MG63 (cell line): ENCODE measurements at places on chromosomes 12 and 14.
A peak's percentile ranks its signal among the peaks of the same experiment; 100 is the strongest.

DNA sequence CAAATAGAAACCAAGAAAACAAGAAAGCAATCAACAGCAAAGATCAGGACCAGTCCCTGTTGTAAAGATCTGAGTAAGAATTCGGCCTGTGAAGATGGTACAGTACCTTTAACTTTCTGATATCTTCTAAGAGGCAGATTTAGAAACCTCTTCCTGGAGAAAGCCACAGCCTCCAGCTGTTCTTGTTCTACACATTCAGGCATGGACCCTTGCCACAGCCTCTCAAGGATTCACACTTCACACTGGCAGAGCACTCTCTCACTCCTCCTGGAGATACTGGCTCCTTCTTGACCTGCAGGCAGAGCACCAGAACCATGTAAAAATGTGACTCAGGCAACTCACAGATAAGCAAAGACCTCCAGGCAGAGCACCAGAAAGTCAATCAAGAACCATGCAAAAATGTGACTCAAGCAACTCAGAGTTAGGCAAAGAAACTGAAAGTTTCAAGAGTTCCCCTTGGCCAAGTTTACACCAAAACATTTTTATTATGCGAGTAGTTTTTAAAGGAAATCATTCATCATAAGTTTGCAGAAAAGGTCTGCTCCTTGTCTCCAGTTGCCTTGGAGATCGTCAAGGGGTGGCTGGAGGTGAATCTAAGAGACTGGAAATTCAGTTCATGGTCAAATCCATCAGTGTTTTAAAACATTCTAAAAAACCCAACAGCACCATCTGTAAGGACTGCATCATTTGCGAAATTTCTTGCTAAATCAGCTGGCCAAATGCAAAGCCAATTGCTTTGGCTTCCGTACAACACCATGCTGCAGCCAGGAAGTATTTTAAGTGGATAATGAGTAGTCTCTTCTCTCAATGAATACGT, 119.3 kb upstream of the MDM1 start:
- peak; percentile 87 for DNase-seq

DNA sequence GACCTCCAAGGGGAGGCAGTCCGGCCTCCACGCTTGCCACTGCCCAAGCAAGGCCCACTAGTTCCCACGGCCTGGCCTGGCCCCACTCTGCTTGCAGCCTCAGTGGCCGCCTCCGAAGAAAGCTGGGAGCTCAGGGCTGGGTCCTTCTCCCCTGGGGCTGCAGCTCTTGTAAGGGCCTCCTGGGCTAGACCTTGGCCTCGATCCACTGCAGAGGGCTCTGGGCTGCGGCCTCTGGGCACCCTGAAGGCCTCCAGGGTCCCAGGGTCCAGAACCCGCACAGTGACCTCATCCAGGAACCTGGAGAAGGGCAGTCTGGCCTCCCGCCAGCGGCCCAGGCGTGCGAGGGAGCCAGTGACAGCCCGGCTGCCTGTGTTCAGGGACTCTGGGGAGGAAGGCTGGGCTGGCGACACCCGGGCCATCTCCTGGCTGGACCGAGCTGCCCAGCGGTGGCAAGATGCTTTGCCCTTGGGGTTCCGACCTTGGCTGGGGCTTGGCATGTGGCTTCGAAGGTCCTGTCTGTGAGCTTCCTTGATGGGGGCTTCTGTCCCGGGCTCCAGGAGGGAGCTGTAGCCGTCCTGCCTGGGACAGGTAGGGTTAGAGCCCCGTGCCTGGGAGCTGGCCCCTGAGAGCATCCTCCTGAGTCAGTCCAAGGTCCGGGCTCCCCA, 9.8 kb downstream of the BEGAIN start:
- no peak for DNase-seq

- no peak for DNase-seq
Measured at GRCh38 chr12:13957576-13957975, 23.8 kb downstream of the GRIN2B start.

GRCh38 chr14:21350539-21350938, 33.3 kb downstream of the SUPT16H start:
- DNase-seq: no peak

DNA sequence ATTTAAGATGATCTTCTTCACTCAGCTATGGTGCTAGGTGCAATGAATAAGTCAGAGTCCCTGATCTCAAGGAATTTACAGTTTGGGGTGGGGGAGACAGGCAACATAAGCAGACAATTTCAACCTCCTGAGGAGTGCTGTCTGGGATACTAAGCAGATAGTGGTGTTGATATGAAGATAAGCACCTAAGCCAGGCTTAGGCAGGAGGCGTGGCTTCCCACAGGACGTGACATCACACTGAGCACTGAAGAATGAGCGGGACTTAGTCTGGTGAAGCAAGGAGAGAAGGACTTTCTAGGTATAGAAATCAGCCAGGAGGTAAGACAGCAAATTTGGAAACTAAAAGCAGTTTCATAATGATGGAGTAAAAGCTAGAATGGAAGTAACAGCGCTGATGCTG, 6.8 kb downstream of the PRPH start:
- no peak for DNase-seq

GRCh38 chr12:120528861-120529525, at the start of gene COQ5:
Gene COQ5, minus strand, starts transcription at chr12:120529158. Its CDS starts 17 bp downstream, at chr12:120529141.
- peak; percentile 84 for DNase-seq

DNA sequence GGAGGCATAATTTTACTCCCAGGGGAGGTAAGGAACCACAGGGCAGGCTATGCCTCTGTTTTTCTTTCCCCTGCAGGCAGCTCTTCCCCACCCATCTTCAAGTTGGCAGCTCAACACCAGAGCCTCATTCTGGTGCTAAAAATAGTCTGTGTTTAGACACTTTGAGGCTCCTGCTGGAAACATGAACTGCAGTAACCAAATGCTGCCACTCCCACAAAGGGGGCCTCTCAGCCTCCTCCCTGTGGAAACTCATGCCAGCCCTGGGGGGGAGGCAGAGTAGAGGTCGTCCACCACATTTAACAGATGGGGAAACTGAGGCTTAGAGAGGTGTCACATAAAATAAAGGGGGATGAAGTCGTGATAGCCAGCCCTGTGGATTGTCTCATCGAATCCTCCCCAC, 61.4 kb downstream of the WSCD2 start:
- DNase-seq: no peak

- peak; percentile 65 for DNase-seq
Measured at GRCh38 chr12:45234139-45234865, 18.4 kb downstream of the ANO6 start.

- no peak for DNase-seq
Measured at GRCh38 chr12:56267443-56268071, 815 bp downstream of the COQ10A start.

- no peak for DNase-seq
Measured at GRCh38 chr12:77179515-77179914, 114.1 kb upstream of the E2F7 start.

GRCh38 chr12:60225216-60226000, 629.6 kb downstream of the SLC16A7 start:
- DNase-seq: no peak

- no peak for DNase-seq
Measured at GRCh38 chr12:89208661-89209096, 143.6 kb downstream of the DUSP6 start.

DNA sequence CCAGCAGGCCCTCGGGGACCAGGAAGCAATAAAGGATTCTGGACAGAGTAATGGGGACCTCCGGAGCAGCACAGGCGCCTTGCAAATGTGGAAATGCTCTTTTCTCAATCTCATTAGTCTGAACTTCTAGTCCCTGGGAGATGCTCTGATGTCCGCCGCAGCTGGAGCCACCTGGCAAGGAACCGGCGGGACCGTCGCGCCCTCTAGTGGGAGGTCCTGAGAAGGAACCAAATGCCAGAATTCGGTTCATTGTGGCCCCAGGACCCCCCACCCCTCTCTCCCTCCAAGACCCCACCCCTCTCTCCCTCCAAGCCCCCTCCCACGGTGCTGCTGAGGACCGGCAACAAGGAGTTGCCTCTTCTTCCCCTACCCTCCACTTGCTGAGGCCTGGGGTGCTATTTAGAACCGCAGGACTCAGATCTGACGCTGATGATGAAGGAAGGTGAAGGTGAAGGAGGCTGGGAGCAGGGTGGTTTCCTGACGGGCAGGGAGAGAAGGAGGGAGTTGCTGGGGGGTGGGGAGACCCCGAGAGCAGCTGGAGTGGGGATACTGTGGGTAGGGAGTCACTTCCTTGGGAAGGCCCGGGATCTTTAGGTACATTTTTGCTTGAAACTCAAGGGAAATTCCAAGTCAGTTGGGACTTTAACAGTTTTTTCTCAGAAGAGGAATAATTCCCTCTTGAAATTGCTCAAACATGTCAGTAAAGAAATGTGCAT, 42.5 kb downstream of the SMIM41 start:
- peak; percentile 56 for DNase-seq

GRCh38 chr14:38405851-38406635, 150.2 kb upstream of the CLEC14A start:
- DNase-seq: peak; percentile 10

DNA sequence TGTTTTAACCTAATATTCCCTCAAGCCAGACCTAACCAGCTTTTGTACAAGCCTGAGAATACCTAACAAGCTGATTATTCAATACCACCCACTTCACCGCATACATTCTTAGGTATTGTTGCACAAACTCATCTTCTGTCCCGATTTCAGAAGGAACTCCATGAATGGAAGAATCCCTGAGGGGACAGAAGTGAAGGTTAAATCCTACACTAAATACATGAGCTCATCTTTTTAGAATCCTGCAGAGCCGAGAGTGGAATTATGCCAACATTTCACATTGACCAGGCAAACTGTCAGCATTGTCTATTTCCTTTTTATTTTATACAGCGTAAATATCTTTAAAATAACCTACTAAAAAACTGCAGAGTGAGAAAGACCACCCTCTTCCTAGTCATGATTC, 140.7 kb upstream of the PRICKLE1 start:
- DNase-seq: no peak
